Activated CD4-positive, alpha-beta T cell treated with anti-CD3 and anti-CD28 coated beads for 4 hours (primary cell): ENCODE measurements at places on chromosomes 7 and 10.
A peak's percentile ranks its signal among the peaks of the same experiment; 100 is the strongest.

- DNase-seq: no peak
Measured at GRCh38 chr7:103870664-103871063, 118.8 kb downstream of the RELN start.

DNA sequence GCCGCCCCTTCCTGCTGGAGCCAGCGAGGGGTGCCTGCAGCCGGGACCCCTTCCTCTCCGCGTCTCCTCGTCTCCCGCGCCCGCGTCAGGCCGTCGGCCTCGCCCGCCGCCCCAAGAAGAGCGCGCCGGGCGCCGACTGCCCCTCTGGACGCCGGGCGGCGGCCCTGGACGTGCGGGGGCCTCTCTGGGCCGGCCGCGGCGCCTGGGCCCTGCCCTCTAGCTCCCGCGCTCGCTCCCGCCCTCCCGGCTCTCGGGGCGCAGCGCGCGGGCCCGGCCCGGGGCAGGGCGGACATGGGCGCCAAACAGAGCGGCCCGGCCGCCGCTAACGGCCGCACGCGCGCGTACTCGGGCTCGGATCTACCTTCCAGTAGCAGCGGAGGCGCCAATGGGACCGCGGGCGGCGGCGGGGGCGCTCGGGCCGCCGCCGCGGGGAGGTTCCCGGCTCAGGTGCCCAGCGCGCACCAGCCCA is 704 bp downstream of the ZNRF2 start:
- peak; percentile 37 for DNase-seq

GRCh38 chr10:27399871-27400270 is 104.2 kb upstream of the RAB18 start:
- no peak for DNase-seq

DNA sequence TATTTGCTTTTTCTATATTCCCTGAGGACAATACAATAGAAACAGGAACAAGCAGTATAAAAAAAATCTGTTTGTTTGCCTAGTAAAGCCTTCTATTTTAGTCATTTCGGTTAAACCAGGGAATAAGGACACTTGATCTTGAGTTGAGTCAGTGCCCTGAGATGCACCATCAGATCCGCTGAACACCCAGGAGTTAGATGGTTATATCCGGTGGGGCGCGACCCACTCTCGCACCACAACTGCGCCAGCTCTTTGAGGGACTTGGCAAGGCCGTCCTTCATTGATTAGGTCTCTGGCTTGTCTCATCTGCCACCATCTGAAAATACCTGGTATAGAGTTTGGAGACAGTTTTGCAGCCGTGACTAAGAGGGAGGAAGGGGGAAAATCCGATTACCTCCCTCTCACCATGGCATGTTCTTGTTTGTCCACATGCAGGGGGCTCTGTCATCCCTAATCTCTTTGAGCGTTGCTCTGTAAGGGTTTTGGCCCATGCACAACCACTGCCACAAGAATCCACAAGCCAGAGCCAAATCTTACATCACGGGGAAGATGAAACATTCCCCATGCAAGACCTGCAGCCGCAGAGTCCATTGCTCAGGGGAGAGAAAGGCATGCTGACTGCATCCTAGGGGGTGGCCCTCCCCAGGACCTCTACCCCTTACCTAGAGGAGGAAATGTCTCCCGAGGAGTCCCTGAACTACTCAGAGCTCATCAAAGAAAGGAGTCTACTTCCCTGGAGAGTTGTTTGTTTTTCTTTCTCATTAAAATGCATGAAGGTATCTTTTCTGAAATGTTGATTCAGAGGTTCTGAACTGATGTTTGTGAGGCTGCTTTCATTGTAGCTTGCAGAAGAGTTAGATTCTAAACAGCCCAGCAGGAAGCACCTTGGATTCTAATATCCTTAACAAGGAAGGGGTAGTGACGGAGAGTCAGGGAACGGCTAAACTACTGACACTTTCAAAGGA is 101.6 kb upstream of the FAM171A1 start:
- DNase-seq: no peak

- DNase-seq: no peak
Measured at GRCh38 chr10:29257106-29257783, 31.6 kb upstream of the LYZL1 start.

DNA sequence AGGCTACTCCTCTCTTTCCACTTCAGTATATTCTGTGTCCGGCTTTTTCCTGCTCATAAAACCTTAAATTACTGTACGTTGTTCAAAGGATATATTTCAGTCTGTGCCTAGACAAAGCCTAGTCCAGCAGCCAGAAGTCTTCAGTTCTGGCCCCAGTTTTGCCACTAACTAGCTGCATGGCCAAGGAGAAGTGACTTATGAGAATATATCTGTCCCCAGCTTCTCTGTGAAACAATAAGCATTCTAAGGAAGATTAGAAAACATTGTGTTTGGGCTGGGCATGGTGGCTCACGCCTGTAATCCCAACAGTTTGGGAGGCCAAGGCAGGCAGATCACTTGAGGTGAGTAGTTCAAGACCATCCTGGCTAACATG is 105.0 kb upstream of the HDAC9 start:
- no peak for DNase-seq

DNA sequence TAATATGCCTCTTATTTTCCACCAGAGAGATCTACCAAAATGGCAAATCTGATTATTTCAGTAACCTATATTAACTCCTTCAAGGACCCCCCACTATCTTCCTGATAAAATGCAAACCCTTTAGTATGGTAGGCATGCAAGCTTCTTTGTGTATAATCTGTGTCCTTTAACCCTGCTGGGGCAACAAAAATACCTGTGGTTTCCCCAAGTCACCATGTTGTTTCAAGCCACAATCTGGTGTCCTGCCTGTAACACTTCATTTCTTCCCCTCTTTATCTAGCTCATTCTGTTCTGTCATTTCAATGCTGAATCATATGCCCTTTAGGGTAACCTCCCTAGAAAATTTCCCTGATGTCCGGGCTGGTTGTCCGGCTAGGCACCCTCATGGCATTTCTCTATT is 5.3 kb downstream of the CALCR start:
- no peak for DNase-seq

GRCh38 chr10:122510736-122511135 is 49.4 kb downstream of the HTRA1 start:
- no peak for DNase-seq

GRCh38 chr7:101273206-101273605 is 28.3 kb upstream of the FIS1 start:
- no peak for DNase-seq

GRCh38 chr7:16299853-16300252 is 121.5 kb downstream of the CRPPA start:
- no peak for DNase-seq

DNA sequence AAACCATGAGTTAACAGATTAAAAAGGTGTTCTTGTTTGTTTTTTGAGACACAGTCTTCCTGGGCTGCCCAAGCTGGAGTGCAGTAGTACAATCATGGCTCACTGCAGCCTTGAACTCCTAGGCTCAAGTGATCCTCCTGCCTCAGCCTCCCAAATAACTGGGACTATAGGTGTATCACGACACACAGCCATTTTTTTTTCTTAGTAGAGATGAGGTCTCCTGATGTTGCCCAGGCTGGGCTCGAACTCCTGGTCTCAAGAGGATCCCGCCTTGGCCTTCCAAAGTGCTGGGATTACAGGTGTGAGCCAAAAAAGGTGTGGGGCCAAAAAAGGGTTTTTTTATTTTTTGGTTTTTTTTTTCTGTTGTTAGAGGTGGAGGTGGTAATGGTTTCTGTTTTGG is 29.3 kb downstream of the KMT2C start:
- no peak for DNase-seq

DNA sequence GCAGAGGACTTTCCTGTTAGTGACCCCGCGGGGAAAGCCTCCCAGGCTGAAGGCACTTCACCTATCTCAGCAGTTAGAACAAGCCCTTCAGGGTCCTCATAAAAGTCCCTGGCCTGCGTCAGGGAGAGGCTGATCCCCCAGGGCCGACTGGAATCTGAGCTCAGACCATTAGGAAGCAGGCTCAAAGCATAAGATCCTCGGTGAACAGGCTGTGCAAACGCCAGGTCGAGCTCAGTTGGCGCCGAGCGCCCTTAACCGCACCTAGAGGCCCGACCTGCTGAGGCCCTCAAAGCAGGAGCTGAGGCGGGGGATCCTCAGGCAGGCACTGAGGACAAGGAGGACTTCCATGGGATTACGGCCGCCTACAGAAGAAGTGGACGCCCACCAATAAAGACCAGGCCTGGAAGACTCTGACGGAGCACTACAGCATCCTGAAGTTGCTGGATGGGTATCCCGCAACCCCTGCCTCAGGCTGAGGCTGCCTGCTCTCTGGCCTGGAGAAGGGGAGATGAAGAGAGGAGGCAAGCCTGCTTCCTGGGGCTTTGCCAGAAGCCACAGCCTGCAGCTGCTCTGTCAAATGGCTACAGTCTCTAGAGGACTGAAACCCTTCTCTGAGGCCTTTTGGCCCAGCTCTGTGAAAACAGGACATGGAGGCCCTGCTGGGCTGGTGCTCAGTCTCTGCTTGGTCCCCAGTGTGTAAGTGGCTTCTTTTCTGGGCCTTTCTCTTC is 29.9 kb downstream of the LIPJ start:
- no peak for DNase-seq

DNA sequence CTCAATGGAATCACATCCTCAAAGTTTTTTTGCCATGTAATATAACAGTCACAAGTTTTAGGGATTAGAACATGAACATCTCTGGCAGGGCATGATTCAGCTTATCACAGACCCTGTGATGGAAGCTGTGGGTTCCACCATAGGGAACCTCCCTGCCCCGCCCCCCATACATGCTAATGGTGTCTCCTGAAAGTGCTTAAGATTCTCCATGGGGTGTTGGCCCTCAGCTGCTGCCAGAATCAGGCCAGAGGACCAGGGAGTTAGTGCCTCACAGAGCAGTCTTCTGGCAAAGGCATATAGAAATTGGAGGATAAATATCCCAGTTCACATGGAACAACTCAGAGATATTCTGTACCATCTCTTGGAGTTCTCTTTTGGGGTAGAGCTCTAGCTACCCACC is 119.4 kb downstream of the RAB11FIP2 start:
- no peak for DNase-seq

GRCh38 chr7:1062296-1063294 is 18.2 kb downstream of the GPR146 start:
- no peak for DNase-seq

DNA sequence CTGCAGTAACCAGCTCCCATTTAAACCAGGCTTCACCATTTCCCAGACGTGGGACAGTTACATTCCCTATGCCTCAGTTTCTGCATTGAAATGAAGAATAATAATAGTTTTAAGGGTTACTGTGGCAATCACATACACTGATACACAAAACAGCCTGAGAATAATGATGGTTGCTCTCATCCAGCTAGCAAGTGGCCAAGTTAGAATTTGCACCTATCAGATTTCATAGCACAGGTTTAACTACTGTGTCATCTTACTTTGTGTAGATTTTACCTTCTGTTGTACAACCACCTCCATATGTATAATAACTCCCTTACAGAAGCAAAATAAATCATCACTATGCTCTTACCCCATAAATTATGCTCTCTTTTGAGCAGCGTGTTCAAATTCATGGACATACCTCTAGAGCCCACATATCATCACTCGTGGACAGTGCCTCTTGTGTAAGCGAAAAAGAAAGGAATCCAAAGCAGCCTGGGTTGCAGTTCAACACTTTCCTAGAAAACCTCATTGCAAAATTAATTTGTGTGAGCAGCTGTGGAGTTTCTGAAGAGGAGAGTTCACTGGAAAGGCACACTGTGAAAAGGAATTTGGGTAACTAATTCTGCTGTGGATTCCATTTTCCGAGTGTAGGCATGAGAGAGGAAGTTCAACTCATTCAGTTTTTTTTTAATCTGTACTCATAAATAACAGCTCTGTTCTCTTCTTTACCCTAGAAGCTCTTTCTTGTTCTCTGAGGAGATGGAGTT is 492.5 kb downstream of the ARL4A start:
- no peak for DNase-seq

DNA sequence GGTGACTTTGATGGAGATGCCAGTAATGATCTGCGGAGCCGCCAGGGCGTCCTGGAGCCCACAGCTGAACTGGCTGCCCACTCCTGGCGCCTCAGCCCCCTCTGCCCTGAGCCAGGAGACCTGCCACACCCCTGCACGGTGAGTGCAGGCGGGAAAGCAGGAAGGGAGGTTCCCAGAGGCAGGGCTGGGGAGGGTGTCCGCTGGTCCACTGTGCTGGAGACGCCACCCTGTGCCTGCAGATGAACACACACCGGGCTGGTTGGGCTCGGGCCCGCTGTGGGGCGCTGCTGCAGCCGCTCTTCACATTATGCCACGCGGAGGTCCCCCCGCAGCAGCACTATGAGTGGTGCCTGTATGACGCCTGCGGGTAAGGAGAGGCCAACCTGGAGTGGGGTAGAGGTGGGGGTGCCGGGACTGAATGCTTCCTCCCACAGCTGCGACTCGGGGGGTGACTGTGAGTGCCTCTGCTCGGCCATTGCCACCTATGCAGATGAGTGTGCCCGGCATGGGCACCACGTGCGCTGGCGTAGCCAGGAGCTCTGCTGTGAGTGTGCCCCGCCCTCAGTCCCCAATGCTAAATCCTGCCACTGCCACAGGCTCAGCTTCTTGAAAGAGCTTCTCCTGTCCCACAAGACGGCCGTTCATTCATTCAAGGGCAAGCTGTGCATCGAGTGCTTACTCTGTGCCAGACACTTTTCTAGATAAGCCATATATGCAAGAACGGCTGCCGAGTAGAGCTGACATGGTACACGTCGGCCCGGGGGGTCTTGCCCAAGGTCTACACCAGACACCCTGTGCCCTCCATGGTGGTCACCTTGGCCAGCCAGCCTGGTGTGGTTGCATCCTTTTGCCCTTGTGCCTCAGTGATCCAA is 14.3 kb upstream of the ZNF467 start:
- no peak for DNase-seq

DNA sequence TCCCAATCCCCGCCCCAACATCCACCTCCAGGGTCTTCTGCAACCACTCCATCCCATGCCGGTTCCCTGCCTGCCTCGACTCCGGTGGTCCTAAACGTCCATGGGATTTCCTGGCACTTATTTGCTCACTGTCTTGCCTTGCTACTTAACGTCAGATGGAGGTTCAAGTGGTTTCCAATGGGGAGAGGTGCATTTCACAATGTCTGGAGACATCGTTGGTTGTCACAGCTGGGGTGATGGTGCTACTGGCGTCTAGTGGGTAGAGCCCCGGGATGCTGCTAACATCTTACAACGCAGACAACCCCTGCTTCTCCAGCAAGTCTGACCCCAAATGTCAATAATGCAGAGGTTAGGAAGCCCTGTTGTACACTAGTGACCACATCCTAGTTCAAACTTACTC is 82.9 kb upstream of the ANLN start:
- DNase-seq: no peak

GRCh38 chr10:82757901-82758300 is 882.9 kb downstream of the NRG3 start:
- DNase-seq: no peak
